ENCODE measurements at places on chromosomes 6 and 20.

DNA sequence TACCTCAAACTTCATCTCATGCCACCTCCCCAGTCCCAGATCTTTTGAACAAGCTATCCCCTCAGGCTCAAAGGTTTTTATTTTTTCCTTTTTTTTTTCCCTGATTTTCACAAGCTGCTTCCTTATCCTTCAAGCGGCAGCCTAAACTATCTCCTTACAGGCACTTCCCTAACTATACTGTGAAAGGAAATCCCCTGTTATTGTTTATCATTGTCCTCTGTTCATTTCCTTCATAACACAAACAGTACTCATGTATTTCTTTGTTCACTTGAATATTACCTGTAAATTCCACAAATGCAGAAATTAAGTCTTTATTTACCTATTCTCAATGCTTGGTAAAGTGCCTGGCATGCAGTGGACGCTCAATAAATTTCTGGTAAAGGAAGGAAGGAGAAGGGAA is 48.9 kb downstream of the ME1 start:
- DNase-seq, result peak; percentile 22

- DNase-seq, result no peak
These were observed 145.2 kb upstream of the AKIRIN2 start for GRCh38 chr6:87847135-87847829.

DNA sequence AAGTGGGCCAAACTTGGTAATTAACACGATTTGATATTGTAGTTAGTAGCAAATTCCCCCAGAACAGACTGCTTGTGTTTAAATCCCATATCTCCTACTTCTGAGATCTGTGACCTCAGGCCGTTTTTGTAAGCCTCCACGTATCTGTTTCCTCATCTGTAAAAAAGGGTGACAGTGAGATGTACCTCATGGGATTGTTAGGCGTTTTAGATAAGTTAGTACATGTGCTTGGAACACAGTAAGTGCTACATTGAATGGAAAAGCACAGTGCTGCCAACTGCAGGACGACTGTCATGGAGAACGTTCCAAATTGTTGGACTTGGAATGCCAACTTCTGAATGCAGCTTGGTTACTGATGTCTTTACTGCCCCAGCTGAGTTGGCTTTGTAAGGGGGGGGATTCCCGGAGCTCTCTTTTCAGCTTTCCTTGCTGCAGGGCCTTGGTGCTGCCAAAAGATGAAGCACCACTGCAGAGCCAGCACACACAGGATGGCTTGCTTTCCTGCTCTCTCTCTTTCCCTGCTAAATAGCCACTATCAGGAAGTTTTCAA is 108.6 kb downstream of the OPN5 start:
- no peak for DNase-seq

DNA sequence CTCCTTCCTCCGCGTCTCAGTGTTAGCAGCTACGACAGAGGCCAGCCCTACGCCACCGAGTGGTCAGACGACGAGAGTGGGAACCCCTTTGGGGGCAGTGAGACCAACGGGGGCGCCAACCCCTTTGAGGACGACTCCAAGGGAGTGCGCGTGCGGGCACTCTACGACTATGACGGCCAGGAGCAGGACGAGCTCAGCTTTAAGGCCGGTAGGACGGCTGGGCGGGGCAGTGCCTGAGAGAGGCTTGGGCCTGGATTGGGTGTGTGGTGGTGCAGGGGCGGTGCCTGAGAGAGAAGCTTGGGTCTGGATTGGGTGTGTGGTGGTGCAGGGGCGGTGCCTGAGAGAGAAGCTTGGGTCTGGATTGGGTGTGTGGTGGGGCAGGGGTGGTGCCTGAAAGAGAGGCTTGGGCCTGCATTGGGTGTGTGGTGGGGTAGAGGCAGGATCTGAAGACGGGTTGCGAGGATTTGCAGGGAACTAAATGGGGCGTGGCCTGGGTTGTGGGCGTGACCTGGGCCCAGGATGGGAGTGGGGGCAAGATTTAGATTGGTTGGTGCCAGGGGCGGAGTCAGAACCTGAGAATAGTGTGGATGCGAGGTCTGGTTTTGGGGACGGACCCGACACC is 24.4 kb downstream of the SPDEF start:
- peak; percentile 35 for DNase-seq

GRCh38 chr6:85678026-85678601 is 35.4 kb upstream of the SYNCRIP start:
- no peak for DNase-seq

DNA sequence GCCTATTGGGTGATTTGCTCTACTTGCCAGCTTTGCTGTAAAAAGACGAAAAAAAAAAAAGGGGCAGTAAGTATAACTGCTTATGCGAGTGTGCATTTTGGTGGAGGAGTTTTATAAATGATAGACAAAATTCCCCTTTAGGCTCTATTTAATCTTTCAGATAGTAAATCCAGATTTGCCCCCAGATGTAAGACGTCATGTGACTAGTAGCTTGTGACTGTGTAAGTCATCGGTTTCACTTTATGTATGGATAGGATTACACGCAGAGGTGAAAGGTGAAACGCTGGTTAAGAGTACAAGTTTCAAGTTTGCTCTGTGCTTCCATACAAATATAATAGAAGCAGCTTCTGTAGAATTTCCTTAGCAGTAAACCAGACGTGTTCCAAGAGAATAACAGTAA is 7.9 kb downstream of the RAB32 start:
- DNase-seq, result no peak
